ENCODE measurements at places on chromosomes 13 and 19.

GRCh38 chr13:102582256-102582655, 14.5 kb upstream of the TPP2 start:
- no peak for DNase-seq

- peak; percentile 10 for DNase-seq
These were observed 2.9 kb upstream of the DCUN1D2 start for GRCh38 chr13:113493315-113493951.

DNA sequence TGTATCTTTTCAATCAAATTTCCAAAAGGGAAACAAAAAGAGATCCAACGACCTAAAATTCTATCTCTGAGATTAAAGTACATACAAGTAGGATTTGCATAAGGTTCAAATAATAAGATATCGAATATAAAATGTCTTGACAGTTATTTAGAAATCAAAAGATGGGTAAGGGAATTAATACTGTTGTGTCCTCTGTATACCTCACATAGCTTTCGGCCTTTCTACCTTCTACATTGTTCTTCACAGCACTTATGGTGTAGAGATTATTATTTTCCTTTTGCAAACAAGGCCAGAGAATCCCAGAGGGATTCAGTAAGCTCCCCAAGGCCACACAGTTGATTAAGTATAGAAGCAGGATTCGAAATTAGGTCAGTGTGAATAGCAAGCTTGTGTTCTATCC, 403.6 kb downstream of the SPRY2 start:
- no peak for DNase-seq

- DNase-seq: no peak
These were observed 20.3 kb downstream of the HPN start for GRCh38 chr19:35061583-35062373.

DNA sequence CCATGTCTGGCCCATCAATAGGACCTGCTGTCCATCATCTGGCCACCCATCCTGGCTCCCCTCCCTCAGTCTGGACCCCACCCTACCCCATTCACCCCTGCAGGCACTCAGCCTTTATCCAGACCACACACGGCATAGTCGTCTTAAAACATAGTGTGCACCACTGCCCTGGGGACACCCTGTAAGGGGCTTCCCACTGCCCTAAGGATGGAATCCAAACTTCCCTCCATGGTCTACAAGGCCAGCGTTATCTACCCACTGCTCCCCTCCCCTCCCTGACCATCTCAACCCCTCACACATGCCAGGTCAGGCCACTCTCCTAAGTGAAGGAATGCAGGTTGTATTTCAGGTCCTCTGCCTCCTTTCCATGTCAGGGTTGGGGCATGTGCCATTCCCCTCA, 352.7 kb upstream of the ZNF507 start:
- DNase-seq: no peak

- DNase-seq: no peak
These were observed 425.4 kb downstream of the DCT start for GRCh38 chr13:94053986-94054593.

GRCh38 chr13:44052780-44053184, 173.1 kb downstream of the LACC1 start:
- no peak for DNase-seq

- DNase-seq: no peak
These were observed 8.2 kb downstream of the IGFL4 start for GRCh38 chr19:46032597-46033025.

Measured in CD4-positive, alpha-beta T cell treated with Interleukin-10 for 1 hour (primary cell).